ENCODE measurements at places on chromosomes 16 and 17.

- no peak for DNase-seq
Measured at GRCh38 chr17:10025976-10026901, 121.2 kb upstream of the RCVRN start.

DNA sequence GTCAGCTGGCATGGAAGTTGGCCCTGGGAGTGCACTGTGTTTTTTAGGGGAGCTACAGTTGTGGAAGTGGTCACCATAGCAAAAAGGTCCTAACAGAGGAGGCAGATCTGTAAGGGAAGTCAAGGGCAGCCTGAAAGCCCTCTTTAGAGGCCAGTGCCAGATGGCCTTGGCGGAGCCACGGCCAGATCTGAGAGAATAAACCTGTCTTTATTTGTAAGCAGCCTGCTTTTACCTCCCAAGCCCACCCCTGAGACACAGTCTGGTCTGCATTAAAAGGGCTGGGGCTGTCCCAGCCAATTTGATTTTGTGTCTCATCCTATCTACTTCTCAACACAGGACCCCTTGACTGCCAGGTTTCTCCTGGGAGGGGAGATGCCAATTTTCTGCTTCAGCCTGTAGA, 51.0 kb upstream of the NOL11 start:
- DNase-seq = no peak

DNA sequence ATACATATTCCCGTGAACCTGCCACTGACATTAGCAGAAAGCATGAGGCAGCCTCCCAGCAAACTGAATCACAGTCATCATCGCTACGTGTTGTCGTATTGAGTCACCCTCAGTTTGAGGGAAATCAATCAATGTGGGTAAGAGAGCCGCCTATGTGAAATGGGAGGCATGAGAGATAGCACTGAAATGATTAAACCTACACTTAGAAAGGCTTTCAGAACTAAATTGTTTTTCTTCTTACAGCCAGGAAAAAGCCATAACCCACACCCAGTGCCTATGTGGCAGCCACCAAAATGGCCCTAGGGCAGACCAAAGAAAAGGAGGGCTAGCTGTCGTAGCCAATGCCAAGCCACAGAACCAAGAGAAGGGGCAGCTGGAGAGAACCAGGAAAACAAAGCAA, 90.5 kb downstream of the ADAMTS18 start:
- DNase-seq = no peak

DNA sequence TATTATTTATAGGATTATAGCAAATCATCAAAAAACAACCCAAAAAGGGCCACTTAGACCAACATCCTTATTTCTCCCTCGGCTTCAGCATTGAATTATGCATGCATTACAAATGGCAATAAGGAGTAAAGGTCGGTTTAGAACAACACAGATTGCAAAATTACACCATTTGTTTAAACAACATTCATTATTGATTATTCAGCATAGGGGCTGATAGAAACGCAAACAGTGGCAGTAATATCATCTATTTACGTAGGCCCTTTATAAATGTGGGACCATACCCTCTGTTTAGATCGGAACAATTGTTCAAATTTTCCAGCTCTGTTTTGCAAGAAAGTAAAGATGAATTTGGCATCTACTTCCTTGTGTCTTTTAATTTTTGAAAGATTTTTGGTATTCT, 153.3 kb downstream of the WWOX start:
- no peak for DNase-seq

- DNase-seq = no peak
Measured at GRCh38 chr17:45013021-45013997, 38.1 kb downstream of the DCAKD start.

- no peak for DNase-seq
Measured at GRCh38 chr17:15106540-15106939, 158.6 kb downstream of the PMP22 start.

DNA sequence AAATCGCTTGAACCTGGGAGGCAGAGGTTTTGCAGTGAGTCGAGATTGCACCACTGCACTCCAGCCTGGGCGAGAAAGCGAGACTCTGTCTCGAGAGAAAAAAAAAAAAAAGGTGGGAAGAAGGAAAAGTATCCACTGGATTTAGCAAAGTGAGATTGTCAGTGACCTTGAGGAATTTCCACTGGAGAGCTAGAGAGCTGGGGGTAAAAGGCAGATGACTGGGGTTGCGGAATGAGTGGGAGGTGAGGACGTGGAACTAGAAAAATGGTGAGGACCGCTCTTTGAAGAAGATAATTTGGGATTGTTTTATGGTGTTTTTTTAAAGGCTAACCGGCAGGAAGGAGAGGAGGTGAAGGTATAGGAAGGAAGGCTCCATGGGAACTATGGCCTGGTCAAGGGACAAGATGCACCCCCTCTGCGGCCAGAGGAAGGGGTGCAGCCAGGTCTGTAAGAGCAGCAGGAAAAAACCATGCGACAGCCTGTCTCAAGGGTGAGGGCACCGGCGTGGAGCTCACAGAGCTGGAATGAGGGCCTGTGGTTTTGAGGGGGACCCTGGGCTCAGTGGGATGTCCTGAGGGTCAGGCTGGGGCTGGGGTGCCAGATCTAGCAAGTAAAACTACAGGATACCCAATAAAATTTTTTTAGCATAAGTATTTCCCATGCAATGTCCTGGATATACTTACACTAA, 694 bp upstream of the MLST8 start:
- DNase-seq = no peak

GRCh38 chr17:82320956-82321927, 3.8 kb upstream of the CD7 start:
- peak; percentile 57 for DNase-seq

DNA sequence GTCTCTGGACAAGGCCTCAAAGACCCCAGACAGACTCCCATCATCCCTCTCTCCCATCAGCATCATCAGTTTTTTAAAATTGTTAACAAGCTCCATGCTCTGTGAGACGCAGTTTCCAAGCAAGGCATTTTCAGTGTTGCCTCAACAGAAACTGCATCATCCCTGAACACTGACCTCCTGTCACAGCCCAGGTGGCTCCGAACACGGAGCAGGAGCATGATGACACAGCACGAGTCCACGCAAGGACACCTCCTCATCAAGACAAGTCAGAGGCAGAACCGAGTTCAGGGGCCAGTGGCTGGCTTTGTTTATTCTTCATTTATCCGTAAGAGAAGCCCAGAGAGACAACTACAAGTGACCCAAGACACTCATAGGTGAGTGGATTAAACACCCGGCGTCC, 91.4 kb downstream of the ANKRD11 start:
- DNase-seq = no peak

DNA sequence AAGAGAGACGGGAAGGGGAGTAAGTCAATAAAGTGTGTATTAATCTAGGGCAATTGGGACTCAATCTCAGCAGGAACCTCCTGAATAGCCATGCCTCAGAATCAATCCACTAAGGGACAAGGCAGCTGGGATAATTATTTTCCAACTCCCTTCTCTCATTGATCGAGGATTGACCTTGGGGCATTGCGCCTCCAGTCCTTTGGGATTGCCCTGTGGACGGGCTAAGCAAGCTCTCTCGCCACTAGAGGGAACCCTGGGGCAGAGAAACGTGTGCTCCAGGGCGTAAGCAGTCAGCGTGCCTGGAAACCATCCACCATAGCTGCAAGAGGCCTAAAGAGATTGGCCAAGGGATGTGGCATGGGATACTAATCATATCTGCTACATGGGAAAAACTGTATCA, 53.9 kb upstream of the ERCC4 start:
- DNase-seq = no peak
